Karpas-422 (cell line): ENCODE measurements at places on chromosomes 2 and 18. TPM values are rescaled to one million over a fixed set of nuclear protein-coding genes. Genes with fewer than 3 reads are reported as not detected.

ERBB4 gene
- total RNA-seq, result not detected in 2 replicates

OTX1 gene
- total RNA-seq, result 1.9 and 6.4 TPM in 2 replicates

EFEMP1 gene
- total RNA-seq, result 3.2 TPM in 1 of 2 replicates, not detected in the other

CPLX4 gene
- total RNA-seq, result not detected in 2 replicates

DNA sequence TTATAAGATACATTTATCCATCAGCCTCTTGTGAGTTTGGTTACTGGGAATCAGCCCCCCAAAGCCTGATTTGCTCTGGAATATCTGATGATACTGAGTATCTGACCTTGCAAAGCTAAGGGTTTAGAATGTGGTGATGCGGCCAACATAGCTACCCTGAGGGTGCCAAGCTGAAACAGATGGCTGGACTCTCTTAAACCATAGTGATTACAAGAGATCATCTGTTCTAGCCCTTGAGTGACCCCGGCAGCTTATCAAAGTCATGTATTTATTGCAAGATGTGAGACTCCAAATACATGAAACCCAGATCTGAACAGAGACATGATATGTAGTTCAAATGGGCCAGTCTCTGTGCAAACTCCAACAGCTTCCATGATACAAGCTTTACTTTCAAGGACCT is 78.2 kb upstream of the CABLES1 start:
- no peak for DNase-seq

- no peak for DNase-seq
Measured at GRCh38 chr2:190328573-190329147, 9.0 kb upstream of the HIBCH start.

GRCh38 chr2:171431677-171432167 is 2.1 kb downstream of the METTL8 start:
- no peak for DNase-seq

GRCh38 chr2:102410952-102411351 is 12.0 kb upstream of the IL18RAP start:
- DNase-seq, result no peak

DNA sequence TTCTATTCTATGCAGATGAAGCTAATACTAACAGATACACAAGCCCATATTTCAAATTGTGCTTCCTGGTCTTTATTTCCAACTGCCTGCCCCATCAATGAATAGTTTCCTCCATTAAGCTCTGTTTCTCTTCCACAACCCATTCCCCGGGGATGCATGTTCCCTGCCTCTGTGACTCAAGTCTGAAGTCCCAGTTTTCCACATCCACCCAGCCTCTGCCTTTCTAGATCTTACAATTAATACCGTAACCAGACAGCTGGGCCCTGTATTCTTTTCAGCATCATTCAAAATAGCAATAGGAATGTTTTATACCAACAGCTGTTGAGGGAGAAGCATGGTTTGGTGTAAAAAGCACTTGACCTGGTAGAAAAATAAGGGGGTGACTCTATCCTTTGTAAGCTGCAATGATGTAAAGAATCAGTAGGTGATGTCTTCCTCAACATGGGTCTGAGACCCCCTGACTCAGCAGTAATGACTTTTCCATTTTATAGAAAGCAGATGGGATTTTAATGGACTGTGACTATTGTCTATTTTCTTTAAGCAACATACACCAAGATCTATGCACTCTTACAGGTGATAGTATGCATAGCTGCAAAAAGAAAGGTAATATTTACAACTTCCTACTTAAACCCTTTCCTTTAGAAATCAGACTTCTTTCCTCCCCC is 46.1 kb upstream of the DAPL1 start:
- no peak for DNase-seq

- DNase-seq, result no peak
Measured at GRCh38 chr2:81171447-81171846, 866.9 kb upstream of the LRRTM1 start.

DNA sequence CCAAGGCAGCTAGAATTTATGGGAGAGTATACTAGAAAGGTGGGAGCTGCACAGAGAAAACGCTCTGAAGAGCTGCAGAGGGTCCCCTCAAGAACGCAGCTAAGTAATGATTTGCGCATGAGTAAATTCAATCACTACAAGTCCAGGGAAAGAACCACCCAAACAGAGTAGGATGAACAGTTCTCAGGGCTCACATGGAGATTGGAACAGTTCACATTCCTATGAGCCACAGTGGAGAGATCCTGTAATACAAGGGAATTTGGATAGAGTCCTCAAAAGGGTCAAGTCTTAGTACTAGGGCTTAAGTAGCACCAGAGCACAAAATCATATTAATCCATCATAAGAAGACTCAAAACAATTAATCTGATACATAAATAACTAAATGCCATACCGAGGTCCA is 12.7 kb downstream of the OLA1 start:
- DNase-seq, result no peak

DNA sequence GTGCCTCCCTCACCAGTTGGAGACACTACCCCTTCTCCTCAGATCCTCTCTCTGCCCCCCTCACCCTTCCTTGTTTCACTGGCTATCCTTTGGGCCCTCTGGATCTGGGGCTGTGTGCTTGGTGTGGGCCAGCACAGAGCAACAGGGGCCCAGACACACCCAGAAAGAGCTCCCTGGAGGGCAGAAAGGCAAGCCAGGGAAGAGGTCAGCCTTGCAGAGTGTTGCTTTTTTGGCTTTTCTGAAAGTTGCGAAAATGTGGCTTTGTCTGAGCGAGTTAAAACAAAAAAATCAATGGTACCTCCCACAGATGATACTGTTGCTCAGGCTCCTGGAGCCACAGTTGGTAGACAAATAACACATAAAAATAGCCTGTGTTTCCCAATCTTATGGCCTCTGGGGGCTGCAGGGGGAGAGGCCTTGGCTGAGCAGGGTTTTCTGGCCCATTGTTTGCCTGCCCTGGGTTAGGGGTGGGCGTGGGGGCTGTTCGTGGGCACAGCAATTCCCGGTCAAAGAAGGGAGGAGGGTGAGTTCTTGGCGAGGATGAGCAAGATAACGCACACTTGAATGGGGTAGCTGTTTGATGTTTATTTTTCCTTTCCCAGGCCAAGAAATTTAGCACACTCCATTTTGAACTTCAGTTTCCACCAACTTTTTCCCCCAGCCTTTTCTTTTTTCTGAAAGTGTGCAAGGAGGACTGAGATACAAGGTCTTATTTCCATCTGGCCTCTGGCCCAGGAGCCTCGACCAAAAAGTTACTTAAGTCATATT is 167.0 kb upstream of the HAAO start:
- DNase-seq, result no peak

DNA sequence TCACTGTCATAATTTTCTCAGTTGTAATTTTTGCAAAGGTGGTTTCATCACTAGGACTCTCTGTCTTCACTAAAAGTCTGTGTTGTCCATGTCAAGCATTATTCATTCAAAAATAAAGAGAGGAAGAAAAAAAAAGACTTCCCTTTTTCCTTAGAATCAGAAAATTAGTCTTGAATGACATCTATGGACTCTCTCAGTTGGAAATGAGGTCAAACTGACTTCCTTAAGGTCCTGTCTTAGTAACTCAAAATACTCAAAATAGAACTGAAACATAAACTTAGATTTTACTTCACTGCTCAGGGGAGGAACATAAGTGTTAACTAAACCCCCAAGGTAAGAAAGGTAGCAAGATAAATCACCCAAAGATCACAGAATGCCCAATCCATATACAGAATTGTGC is 2.2 kb upstream of the ZNF407 start:
- DNase-seq, result no peak

DNA sequence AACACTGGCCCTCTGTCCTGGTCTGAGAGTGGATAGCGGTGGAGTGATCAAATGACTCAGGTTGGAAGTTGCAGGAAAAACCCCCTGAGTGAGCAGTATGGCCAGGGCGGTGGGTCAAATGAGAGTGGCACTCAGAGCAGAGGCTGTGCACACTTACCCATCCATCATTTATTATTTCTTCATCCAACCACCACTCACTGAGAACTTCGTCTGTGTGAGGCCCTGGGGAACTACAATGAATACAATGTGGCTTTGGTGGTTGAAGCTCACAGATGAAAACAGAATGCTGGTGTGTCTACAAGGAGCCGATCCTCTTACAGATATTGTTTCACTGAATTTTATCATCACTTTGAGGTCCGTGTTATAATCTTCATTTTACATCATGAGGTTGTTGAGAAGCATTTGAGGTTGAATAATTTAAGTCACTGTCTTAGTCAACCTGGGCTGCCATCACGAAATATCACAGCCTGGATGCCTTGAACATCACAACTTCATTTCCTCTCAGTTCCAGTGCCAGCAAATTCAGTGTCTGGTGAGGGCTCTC is 73.4 kb upstream of the ID2 start:
- no peak for DNase-seq

GRCh38 chr18:61887838-61888237 is 5.0 kb downstream of the RNF152 start:
- no peak for DNase-seq

DNA sequence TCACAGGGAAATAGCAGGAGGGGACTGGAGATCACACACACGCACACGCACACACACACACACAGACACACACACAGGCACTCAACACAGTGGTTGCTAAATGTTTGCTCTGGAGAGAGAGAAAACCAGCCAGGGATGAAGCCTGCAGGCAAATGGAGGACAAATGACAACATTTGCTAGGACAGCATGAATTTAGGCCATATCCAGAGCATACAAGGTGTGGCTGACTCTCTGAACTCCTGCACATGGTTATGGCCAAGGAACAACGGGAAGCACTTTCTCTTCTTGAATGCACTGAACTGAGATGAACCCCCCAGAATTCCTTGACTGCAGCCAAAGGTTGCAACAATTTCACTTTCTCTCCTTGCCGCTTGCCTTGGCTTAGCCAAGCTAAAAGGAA is 230.0 kb upstream of the RASGRP3 start:
- no peak for DNase-seq

DNA sequence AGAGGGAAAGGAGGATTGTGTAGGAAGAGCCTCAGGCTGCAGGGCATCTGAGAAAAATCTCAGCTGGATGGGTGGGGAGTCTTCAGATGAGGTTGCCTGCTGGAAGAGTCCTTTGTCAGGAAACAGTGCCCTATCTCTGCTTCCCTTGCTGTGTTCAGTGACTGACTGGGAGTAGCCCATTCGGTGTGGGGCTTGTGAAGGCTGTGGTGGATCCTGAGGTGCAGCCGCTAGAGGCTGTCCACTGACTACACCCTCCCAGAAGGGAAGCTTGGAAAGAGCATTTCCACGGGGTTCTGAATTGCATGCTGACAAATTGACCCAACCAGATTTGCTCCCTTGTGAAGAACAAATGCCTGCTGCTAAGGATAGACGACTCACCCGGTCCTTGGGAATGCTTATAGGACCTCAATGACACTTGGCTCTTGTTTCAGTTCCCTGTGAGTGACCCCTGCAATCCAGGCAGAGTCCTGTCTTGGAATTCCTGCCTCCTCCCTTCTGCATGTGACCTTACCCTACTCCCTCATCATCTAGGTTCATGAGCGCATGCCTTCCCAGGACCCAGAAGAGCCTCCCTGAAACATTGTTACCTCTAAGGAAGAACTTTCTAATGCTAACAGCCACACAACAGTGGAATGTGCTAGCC is 109.7 kb upstream of the FAM136A start:
- no peak for DNase-seq

- no peak for DNase-seq
Measured at GRCh38 chr2:161131074-161131680, 29.1 kb upstream of the TANK start.
